ENCODE measurements at places on chromosomes 7 and 10.

DNA sequence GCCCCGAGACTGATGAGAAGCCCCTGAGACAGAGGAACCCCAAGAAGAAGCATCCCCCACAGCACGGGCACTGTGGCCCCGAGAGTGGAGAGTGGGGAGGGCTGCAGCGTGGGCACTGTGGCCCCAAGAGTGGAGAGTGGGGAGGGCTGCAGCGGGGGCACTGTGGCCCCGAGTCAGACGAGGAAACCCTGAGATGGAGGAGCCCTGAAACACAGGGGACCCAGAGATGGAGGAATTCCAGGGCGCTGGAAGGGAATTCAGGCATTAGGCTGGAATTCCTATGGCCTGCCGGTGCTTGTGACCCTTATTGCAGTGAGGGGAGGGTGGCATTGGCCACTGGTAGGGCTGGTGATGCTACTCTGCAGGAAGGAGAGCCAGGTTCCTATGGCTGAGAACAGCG, 168.6 kb upstream of the SHH start:
- DNase-seq = no peak

- DNase-seq = no peak
Measured at GRCh38 chr10:117519286-117519685, 23.3 kb upstream of the EMX2 start.

- DNase-seq = no peak
Measured at GRCh38 chr7:110095372-110096052, 995.4 kb upstream of the LRRN3 start.

DNA sequence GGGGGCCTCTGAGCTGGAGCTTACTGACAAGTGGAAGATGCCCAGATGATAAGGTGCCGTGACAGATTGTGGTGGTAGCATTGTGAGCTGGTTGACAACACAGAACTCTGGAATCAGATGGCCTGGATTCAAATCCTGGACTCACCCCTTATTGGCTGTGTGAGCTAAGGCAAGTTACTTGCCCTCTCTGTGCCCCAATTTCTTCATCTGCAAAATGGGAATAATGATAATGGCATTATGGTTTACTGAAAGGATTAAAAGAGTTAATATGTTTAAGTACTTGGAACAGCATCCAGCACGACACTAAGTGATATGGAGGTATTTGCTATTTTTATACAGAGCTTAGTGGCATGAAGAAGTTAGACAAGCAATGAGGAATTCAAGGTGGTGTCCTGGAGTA, 465.9 kb upstream of the GALNT17 start:
- no peak for DNase-seq

DNA sequence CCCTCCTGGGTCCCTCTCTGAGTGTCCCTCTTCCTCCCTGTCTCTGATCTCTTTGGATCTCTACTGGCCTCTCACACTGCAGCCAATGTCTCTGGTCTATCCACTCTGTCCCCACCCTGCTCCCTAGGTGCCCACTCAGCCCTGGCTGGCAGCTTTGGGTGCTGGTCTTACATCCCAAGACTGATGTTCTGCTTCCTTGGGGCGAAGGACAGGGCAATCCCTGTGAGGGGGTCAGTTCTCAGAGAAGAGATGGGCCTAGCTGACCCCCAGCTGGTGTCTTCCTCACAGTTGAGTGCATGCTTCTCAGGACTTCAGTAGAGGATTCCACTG, 51.7 kb upstream of the CAMK2B start:
- no peak for DNase-seq

DNA sequence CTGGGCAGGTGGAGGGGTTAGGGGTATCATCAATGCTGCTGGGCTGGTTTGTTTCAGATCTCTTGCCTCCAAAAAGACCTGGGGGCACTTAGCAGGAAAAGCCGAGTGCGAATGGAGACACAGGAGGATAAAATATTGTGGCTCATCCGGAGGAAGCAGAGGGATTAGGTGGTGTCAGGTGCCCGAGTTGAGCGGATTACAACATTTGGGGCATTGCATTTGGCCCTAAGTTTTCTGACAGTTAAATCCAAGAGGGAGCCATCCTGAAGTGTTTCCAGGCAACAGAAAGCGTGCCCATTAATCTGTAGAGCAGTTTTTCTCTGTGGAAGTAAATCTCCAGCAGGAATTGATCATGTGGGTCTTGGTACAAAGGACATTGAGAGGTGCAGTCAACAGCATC, 85.9 kb downstream of the CDH23 start:
- DNase-seq = no peak

GRCh38 chr7:50634378-50634777, 69.2 kb upstream of the DDC start:
- DNase-seq = no peak

- DNase-seq = no peak
Measured at GRCh38 chr7:126780993-126781392, 471.7 kb downstream of the GRM8 start.

DNA sequence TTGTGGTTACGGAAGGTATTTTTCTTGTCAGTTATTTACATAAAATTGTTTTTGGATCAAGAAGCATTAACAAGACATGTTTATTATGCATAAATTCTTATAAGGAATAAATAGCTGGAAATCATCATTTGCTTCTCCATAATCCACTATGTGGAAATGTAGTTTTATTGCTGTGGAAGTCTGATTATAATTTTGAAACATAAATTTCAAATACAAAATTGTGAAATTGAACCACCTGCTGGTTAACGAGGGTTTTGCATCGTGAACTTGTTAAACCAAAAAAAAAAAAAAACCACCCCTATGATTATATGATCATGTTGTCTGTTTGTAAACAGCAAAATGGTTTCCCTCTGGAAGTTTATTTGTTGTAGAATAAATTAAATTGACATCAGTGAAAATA, 25.9 kb downstream of the ABRAXAS2 start:
- DNase-seq = peak; percentile 46

DNA sequence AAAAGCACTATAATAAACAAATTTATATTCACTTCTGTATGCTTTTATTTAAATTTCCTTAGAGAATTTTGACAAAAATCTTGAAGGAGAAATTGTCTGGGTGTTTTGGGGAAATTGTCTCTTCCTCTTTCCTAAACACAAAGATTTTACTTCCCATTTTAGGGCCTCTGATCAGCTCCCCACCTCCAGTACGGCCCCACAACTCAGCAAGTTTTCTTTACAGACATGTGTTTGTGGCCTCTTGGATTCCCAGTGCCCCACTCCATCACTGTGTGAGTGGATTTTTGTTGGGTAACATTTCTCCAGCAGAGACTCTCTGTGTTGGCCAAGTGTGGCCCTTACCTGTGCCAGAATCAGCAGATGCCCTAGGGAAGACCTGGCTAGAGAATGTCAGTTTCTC, 182.8 kb upstream of the CDC14C start:
- DNase-seq = no peak

GRCh38 chr7:36784991-36785940, 61.0 kb upstream of the AOAH start:
- DNase-seq = peak; percentile 28

DNA sequence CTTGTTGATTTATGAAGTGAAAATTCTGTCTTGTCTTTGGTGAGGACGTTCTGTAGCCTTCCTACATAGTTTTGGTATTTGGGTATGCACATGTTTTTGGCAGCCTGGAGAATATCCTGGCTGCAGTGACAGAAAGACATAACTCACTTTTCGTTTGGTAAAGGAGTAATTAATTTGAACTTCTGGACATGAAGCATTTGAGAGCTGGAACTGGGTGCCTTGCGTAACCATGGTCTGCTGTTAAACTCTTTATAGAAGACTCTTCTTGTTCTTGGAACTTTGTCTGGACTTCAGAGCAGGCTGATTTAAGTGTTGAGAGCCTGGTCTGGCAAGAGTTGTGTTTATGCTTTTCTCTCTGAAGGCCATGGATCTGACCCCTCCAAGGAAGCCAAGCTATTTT, 231.3 kb downstream of the LRMDA start:
- peak; percentile 53 for DNase-seq

DNA sequence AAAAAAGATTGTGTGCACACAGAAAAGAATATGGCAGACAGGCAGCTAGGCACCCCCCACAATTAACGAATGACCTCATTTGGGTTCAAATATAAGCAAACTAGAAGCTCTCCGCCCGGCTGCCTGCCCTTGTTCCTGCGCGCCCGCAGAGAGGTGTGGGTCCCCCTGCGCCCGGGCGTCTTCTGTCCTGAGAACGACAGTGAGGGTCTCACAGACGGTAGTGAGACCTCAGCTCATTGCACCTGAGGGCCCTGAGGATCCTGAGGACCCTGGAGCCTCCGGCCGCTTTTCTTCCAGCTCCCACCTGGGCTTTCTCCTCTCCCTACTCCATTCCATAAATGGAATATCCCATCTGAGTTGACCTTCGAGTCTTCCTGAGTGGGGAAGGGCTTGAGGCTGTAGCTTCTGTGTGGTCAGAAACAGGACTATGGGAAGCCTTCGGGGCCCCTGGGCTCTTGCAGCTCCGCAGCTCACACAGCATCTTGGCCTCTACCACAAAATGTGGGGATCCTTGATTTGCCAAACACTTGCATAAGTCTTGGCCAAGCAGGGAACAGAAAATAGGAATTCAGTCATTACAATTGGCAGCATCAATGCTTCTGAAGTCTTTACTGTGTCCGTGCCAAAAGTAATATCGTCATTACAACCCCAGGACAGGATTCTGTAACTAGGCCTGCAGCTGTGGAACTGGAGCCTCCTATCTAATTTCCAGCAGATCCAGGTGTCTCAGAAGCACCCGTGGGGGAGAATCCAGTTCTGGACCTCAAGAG, 43.8 kb downstream of the JAKMIP3 start:
- DNase-seq = peak; percentile 18

GRCh38 chr10:6034371-6034770, 27.8 kb downstream of the IL2RA start:
- no peak for DNase-seq

- no peak for DNase-seq
Measured at GRCh38 chr7:137695942-137696341, 150.8 kb downstream of the DGKI start.
